Common myeloid progenitor, CD34-positive (primary cell): ENCODE measurements at places on chromosomes 7 and 10.

- DNase-seq: no peak
Observed at GRCh38 chr10:33913194-33913593, 578.7 kb upstream of the NRP1 start.

DNA sequence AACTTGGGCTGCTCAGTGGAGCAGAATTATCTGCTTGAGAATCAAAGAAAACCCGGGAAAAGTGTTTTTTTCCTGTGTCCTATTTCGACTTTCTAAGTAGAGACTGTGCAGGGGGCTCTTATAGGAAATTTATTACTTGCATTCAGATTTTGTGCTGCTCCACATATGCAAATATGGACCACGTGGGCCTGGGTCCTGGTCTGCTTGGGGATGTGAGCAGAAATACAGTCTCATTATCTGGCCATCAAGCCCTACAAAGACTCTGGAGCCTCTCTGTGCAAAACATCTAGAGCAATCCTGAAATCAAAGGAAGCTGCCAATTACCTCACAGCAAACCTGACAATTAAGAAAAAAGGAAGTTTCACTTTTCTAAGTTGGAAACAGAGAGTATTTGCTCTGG lies 216.9 kb downstream of the LRMDA start:
- no peak for DNase-seq

DNA sequence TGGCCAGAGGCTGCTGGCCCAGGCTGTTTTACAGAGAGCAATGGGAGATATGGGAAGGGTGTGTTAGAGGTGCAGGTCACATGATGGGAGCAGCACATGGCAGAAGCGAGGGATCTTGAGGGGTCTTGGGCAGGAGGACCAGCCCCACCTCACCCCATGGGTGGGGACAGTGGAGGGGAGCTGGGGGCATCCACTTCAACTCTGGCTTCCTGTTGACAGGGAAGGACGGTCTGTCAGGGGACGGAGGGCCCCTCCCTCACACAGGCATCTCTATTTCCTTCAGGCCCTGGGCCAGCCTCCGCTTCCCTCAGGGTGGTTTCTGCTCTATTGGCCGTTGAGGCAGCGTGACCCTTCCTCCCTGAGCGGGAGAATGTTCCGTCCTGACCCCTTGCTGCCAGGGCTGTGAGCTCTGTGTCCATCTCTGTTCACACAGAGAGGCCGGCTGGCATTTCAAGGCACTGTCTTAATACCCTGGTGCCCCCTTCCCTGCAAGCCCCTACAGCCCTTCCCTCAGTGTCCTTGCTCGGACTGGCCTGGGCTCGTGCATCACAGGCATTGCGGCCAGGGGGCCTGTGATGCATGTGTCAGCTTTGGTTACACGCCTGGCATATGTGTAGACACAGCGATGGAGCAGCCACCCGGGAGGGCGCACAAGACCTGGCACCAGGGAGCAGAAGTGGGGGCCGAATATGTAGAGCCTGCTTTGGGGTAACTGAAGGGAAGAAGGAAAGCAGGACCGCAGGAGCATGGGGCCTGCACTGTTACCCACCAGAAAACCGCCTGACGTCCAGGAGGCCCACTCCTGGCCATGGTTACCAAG lies 31.8 kb downstream of the RAMP3 start:
- DNase-seq: no peak

GRCh38 chr7:13111230-13111629 lies 423.8 kb downstream of the ARL4A start:
- DNase-seq: no peak

DNA sequence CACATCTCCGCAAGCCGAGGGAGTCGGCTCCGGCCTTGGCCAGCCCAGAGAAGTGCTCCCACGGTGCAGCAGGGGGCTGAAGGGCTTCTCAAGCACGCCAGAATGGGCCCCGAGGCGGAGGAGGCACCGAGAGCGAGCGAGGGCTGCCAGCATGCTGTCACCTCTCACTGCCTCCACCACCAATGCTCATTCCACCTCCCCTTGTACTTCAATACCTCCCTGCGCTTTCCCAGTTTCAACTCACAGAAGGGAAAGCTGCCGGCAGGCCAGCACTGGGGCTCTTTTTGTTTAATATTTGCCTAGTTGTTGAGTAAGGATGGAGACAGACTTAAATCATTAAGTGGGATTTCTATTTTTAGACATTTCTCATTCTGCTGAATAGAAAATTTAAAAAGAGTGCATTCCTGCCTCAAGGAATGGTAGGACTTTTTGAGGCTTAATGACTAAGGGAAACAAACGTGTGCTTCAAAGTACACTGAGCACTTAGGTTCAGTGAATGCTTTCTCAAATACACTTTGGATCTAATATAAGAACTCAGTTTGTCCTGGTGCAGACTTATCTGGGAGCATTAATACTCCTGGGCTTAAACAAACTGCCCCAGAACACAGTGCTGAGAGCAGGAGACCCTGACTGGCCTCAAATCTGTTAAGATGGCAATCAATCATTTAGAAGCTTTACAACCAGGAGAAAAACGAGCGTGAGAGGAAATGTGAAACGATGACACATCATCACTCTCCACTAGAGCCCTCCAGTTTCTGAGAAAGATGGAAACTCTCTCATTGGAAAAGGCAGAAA lies 131.2 kb downstream of the RALA start:
- DNase-seq: peak; percentile 59

DNA sequence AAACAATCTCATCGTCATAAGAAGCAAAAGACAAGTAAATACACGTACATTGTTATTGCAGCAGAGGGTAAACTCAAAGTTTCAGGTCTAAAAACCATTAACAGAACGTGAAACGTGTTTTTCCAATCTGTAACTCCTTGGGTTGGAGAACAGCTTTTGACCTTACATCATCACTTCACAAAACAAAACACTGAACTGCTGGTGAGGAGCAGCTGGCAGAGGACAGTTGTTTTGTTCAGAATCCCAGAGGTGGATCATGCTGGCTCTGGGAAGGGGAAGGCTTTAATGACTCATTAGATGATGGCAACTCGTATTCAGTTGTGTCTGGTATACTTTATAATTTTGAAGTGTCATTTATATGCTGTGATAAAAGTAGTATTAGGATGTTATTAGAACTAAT lies 923.0 kb upstream of the CELF2 start:
- DNase-seq: no peak

GRCh38 chr10:50395851-50396250 lies 144.5 kb upstream of the ASAH2 start:
- no peak for DNase-seq

GRCh38 chr7:48473205-48473865 lies 302.1 kb downstream of the ABCA13 start:
- no peak for DNase-seq

GRCh38 chr10:132158122-132158741 lies 28.5 kb upstream of the DPYSL4 start:
- DNase-seq: no peak

DNA sequence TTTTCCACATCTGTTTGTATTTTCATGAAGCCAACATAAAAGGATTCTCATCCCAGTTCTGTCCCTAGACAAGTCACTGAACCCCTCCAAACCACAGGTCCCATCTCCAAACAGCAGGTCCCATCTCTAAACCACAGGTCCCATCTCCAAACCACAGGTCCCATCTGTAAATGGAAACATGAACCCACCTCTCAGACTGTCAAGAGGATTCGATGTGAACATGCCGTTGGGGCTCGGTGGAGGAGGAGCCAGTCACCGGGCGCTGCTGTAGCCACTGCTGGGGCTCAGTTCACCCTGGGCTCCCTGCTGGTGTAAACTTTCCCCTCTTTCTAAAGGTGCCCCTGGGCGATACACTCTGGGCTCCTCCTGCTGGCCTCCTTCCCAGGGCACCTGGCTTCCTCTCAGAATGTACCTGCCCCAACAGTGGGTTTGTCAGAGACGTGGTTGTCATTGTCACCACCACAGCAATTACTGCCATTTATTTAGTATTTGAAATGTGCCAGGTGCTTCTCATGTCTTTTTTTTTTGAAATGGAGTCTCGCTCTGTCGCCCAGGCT lies 13.0 kb downstream of the LHPP start:
- no peak for DNase-seq

- DNase-seq: peak; percentile 27
Observed at GRCh38 chr10:60513281-60513680, 123.6 kb upstream of the ANK3 start.

DNA sequence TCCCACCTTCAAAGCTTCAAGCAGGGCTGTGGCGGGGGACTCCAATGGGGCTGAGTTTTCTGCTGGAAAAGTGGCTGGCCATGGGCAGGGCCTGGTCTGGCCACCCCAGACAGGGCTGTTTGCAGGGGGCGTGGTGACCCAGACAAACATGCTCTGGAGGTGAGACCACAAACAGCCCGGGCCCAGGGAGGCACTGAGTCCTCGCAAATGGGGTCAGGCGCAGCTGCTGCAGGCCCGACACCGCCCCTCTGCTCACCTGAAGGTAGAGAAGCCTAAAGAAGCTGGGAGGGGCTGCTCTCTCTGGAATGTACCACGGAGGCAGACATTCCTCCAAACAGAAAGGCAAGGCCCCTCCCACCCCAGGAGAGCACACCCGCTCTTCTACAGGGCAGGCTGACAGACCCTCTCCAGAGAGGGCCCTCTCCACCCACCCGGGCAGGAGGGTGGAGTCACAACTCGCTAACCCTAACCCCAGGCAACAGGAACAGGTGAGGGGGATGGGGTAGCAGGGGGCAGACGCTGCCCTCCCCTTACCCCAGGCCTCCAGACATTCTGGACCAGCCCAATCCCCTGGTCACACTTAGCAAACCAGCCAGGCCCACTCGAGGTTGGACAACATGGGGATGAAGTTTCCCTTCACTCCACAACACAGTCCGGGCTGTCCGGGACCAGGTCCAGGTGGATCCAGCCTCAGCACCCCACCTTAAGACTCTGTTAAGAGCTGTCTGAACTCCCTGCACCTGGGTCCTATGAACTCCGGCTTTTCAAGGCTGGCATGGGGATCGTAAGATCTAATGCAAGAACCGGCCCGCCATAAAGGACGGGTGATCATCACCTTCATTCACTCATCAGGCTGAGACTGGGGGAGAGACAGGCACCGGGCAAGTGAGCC lies 32.3 kb downstream of the OAT start:
- no peak for DNase-seq

- no peak for DNase-seq
Observed at GRCh38 chr7:142897691-142898090, 12.1 kb upstream of the TRPV6 start.

DNA sequence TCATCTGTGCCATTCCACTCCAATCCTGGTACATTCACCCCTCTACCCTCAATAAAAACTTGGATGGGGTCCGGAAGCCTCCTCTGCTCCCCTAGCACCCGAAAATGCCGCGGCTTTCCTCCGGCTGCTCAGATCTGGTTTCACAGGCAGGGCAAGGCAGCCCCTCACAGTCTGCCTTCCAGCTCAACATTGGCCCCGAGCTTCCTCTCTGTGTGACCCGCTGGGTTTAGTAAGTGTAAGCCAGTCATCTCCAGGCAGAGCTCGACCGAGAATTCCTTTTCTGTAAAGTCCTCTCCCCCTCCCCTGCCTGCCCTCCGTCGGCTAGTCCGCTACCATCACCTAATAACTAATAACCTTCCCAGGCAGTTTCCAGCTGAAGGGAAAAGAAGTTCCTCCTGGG lies 3.4 kb downstream of the INHBA start:
- DNase-seq: no peak

DNA sequence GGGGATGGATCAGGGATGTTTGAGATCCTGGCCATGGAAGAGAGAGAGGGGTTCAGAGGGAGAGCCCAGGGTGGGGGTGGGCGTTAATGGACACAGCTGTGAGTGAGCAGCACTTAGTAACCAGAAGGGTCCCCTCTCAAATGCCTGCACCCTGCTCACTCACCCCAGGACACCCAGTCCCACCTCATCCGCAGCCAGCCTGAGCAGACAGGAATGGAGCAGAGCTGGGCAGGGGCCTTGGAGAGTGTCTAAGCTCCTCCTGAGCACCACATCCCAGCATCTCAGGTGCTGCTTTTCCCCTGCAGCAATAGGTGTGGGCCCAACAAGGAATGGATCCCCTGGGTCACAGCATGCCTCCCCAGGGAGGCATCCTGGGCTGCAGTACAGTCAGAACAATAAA lies 5.3 kb downstream of the FAM24A start:
- DNase-seq: no peak

GRCh38 chr10:16545116-16545736 lies 23.5 kb upstream of the C1QL3 start:
- DNase-seq: peak; percentile 57

DNA sequence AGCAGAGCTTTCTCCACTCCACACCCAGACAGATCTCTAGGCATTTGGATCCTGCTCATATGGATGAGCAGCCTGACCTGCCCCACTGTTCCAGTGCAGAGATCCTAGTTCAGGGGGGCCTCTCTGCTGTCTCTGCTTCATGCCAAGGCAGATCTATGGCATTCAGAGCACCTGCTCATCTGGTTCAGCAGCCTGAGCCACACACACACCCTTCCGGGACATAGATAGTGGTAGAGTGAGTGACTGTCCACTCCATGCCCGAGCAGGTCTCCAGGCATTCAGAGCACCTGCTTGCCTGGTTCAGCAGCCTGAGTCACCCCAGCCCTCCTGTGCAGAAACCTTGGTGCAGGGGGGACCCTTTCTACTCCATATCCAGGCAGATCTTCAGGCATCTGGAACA lies 54.3 kb upstream of the ZNF800 start:
- DNase-seq: no peak

GRCh38 chr10:87991946-87992345 lies 128.5 kb downstream of the PTEN start:
- no peak for DNase-seq

GRCh38 chr7:156665101-156665500 lies 24.5 kb downstream of the RNF32 start:
- no peak for DNase-seq

DNA sequence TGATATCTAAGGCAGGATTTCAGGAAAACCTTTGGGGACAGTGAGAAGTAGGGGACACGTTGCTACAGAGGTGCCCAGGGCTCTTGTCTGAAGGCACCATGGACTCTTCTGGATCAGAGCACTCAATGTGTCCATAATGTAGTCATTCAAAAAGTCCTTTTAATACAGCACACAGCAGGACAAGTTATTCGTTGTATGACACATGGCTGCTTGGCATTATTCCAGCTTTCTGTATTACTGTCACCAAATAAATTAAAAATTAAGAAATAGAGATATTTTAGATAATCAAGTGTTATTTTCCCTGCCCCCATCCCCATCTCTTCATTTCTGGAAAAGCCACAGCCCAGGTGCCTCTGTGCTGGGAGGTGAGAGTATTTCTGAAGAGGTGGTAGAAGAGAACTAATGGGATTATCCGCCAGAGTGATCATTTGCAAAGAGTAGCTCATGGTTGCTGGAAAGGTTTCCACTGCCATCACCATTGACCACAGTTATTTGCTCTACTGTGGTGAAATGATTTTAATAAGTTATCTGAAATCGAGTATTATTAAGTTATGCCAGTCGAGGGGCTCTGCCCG lies 83.0 kb downstream of the CXCL12 start:
- no peak for DNase-seq
